ENCODE measurements at places on chromosomes 16 and 17. TPM values are rescaled to one million over a fixed set of nuclear protein-coding genes. Genes with fewer than 3 reads are reported as not detected.

- DNase-seq: no peak
These were observed 45.3 kb downstream of the C17orf58 start for GRCh38 chr17:67950945-67951344.

GRCh38 chr17:58338841-58339754 is 10.5 kb upstream of the TSPOAP1 start:
- DNase-seq: peak; percentile 69

Gene CRHR1
- total RNA-seq: not detected

Gene NEUROD2
- total RNA-seq: not detected

DNA sequence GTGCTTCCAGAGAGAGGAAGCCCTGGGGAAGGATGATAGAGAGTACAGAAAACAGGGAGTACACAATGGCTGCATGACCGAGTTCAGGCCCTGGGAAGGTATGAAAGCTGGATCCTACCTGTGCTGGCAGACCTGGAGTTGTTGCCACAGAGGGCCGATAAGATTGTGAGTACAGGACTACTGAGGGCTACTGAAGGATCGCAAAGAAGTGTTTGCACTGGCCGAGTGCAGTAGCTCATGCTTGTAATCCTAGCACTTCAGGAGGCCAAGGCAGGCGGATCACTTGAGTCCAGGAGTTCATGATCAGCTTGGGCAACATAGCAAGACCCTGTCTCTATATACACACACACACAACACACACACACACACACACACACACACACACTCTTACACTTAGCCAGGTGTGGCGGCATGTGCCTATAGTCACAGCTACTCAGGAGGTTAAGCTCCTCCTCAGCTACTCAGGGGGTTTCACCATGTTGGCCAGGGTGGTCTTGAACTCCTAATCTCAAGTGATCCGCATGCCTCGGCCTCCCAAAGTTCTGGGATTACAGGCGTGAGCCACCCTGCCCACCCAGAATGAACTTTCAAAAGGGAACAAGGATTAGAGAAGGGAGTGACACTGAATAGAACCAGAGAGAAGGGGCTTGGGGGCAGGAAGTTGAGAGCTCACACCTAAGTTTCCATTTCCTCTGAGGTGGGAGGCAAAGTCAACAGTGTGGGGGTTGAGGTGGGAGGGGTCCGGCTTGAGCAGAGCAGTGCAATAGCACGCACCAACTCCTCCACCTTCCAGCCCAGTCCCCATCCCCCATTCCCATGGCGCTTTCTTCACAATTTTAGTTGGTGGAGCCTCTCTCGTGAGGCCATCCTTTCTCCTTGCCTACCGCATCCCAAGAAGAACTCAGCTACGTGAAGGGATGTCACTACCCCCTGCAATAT is 7.5 kb downstream of the SCIMP start:
- no peak for DNase-seq

DNA sequence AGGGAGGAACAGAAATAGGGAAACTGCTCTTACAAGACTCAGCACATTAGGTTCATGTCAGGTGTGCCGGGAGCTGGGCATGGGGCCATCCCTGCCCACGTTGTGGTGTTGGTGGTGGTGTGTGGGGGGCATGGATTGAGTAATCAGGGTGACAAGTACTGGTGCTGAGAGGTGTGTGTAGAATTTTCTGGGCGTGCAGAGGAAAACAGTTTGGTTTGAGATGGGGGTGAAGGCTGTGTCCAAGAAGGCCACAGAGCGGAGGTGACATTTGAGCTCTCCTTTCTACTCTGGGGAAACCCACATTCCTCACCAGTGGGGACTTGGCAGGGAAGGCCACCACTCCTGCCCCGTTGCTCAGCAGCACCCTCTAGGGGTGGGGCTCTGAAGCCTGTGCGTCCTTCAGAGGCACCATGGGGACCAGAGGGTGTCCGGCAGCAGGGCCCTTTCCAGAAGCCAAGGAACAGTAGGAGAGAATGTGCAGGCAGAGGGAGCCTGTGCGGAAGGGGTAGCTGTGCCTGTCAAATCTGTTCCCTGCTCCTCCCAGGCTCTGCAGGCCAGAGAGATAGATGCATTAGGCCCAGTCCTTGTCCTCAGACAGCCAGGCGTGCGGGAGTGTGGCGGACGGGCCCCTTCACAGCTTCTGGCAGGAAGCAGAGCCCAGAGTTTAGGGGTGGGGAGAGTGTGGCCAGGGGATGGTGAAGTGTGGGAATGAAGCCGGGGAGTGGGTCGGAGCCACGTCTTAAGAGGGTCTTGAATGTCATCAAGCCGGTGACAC is 48.7 kb upstream of the GSE1 start:
- no peak for DNase-seq

Gene RNF222
- not detected for total RNA-seq

Gene MARVELD3
- total RNA-seq: not detected

Gene USH1G
- total RNA-seq: not detected

Gene IRF8
- not detected for total RNA-seq

Gene GRB7
- 0.06 TPM for total RNA-seq

DNA sequence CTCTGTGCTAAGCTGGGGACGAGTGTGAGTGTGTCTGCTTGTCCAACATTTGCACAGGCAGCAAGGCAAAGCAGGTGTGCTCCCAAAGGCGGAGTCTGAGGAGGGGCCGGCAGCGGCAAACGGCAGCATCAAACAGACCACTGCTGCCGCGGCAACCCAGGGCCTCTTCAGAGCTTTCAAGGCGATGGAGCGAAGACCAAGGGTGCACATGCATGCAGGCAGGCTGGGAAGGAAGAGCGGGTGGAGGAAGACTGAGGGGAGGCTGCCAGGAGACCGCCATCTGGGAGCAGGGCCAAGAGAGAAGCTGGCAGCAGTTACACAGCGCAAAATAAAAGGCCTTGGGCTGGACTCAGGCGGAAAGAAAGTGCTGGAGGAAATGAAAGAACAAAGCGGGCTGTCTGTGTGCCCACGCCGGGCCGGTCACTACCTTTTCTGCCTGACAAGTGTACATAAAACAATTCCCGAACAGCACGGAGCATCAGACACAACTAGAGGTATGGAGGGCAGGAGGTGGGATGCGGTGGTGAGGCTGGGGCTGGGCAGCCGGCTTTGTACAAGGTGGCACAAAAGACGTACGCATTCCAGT is 8.5 kb downstream of the TIMM22 start:
- DNase-seq: no peak

Gene SMIM22
- total RNA-seq: not detected

- no peak for DNase-seq
These were observed 130.3 kb downstream of the IRF8 start for GRCh38 chr16:86029131-86029741.

Gene CHST4
- 0.17 TPM for total RNA-seq

Gene TPSD1
- total RNA-seq: not detected

- DNase-seq: peak; percentile 31
These were observed 85.1 kb downstream of the RGS9 start for GRCh38 chr17:65222214-65222738.

Gene DLX3
- total RNA-seq: 0.29 TPM

Gene CNTNAP4
- total RNA-seq: not detected

GRCh38 chr16:10368969-10369551 is 16.8 kb upstream of the ATF7IP2 start:
- DNase-seq: no peak

DNA sequence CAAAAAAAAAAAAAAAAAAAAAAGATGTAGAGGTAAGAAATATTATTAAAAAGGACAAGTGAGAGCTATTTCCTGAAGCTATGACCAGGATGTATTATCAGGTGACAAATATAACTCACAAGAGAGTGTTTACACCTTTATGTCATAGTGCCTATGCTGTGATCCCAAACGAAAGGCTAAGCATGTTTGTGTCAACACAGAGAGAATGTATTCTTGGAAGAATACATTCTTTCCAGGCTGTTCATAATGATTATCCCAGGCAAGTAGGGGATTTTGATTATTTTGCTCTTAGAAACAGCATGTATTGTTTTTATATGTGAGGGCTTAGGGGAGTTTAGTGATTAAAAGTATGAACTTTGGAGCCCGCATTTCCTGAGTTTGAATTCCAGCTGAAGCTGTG is 175.0 kb downstream of the SPECC1 start:
- DNase-seq: no peak

GRCh38 chr16:17723531-17724134 is 252.9 kb upstream of the XYLT1 start:
- DNase-seq: no peak

- peak; percentile 14 for DNase-seq
These were observed 185.1 kb downstream of the KIF2B start for GRCh38 chr17:54007855-54008254.

DNA sequence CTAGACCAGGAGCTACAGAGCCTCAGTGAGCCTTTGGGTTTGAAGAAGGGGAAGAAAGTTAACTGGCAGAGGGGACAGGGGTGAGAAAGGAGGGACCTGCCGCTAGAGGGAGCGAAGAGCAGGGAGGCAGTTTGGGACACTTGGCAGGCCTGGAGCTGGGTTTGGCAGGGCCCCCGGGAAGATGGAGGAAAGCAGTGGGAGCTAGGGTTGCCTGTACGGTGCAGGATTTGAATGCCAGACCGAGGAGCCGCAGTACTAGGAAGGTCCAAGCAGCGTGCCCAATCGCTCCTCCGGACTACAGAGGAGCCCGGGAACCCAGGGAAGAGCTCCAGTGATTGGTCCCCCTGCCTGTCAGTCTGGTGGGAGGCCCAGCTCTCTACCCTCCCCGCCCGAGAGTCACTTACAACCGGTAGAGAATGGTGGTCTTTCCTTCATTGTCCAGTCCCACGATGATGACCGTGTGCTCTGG is 1.3 kb downstream of the ARL5C start:
- DNase-seq: peak; percentile 89

- DNase-seq: no peak
These were observed 59.8 kb downstream of the ADCY9 start for GRCh38 chr16:4056161-4057105.

- DNase-seq: no peak
These were observed 477.4 kb upstream of the CCL2 start for GRCh38 chr17:33777674-33778073.

GRCh38 chr16:53465606-53466280 is 31.5 kb downstream of the RBL2 start:
- DNase-seq: peak; percentile 67

GRCh38 chr16:65377195-65377594 is 255.3 kb upstream of the CDH11 start:
- DNase-seq: no peak

- DNase-seq: no peak
These were observed 998 bp upstream of the SRSF1 start for GRCh38 chr17:58007781-58008706.

- DNase-seq: no peak
These were observed 16.8 kb downstream of the PITPNC1 start for GRCh38 chr17:67393809-67394397.

Gene SDK2
- under 0.01 TPM for total RNA-seq

DNA sequence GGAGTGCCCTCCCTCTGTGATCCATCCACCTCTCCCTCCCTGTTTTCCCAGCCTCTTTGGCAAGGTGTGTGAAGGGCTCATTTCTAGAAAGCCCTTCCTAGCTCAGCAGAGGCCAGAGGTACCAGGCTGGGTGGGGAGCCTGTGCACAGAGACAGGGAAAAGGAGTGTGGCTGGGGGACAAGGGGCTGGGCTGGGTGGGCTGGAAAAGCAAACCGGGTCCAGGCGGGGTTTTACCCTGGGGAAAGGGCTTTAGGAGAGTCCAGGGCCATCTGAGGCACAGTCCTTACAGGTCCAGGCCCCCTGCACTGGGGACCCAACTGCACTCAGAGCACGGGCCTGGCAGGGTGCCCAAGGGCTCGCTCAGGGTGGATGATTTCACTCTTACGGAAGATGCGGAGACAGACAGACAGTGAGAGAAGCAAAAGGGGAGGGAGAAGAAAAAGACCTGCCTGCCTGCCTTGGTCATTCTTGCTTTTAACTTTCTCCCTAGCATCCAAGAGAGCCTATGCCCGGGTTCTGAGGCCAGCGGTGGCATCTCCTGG is 7.0 kb downstream of the CRHR1 start:
- no peak for DNase-seq

DNA sequence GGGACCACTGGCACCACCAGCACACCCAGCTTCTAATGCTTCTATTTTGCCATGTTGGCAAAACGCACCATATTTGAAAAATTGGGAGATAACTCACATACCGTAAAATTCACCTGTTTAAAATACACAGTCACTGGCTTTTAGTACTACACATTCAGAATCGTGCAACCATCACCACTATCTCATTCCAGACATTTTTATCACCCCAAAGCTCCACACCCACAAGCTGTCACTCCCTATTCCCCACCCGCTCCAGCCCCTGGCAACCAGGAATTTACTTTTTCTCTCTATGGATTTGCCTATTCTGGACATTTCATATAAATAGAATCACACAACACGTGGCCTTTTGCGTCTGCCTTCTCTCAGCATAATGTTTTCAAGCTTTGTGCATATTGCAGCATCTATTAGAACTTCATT is 25.0 kb downstream of the PPL start:
- peak; percentile 50 for DNase-seq

GRCh38 chr17:30926516-30926915 is 4.8 kb downstream of the ADAP2 start:
- no peak for DNase-seq

DNA sequence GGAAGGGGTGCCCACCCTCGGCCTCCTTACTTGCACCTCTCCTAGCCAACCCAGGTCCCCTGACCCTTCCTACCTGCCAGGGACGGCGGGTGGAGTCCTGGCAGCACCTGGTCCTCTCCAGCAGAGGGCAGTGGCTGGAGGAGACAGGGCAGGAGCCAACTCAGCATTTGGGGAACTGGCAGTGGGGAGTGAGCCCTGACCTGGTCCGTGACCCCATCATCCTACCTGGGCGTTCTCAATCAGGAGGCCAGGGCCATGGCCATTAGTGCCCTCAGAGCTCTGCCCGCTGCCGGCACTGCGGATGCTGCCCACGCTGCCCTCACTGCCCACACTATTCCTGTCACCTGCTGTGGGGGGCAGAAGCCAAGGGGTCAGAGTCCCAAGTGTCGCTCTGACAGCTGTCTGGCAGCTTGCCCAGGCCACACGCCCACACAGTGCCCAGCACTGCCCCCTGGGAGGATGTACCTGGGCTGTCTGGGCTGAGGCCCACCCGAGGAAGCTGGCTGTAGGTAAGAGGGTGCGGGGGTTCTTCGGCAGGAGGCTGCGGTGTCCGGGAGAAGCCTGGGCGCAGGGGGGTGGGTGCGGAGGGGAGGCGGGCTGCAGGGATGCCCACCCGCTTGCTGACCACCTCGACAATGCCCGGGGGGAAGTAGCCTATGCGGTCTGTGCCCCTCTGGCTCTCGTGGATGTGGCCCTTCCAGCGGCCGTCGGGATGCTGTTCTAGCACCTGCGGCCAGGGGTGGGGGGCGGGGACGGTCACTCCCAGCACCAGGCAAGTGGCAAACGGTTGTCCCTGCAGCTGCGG is 10.8 kb downstream of the CASKIN2 start:
- no peak for DNase-seq

Gene PRSS53
- total RNA-seq: 9.7 TPM

- no peak for DNase-seq
These were observed 5.0 kb downstream of the ARMC7 start for GRCh38 chr17:75114552-75115314.

GRCh38 chr16:56450275-56450985 is 702 bp downstream of the NUDT21 start:
- DNase-seq: peak; percentile 19

Gene NHLRC4
- total RNA-seq: 0.11 TPM

- DNase-seq: no peak
These were observed 231.2 kb downstream of the KATNIP start for GRCh38 chr16:27781195-27781524.

Gene ASIC2
- total RNA-seq: not detected

Gene KCNG4
- not detected for total RNA-seq

Data from LHCN-M2 (cell line).